ENCODE measurements at places on chromosomes 7 and 10.

DNA sequence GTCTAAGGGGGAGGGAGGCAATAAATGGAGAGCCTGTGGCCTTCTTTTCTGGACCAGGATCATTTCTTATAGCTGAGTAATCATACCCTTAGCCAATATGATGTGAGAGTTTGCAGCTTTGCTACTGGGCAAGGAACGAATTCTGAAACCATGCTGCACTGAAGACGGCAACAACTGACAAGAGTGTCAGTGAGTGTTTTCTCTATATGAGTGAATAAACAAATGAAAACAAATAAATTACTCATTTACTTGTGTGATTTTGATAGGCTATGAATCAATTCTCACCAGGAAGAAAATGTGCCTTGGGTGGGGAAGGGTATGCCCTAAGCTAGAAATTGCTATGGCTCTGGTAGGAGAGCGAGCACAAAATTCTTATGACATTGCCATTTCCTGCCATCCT lies 79.4 kb upstream of the LRRN3 start:
- DNase-seq, result peak; percentile 23

- no peak for DNase-seq
Measured at GRCh38 chr10:101839416-101840063, 4.1 kb downstream of the KCNIP2 start.

- DNase-seq, result no peak
Measured at GRCh38 chr7:15330943-15331342, 230.9 kb downstream of the AGMO start.

- DNase-seq, result no peak
Measured at GRCh38 chr7:132641238-132641637, 65.0 kb upstream of the PLXNA4 start.

- DNase-seq, result no peak
Measured at GRCh38 chr10:84152769-84153168, 13.5 kb downstream of the GHITM start.

- no peak for DNase-seq
Measured at GRCh38 chr7:65839846-65840245, 33.0 kb upstream of the VKORC1L1 start.

- DNase-seq, result no peak
Measured at GRCh38 chr7:124497176-124497575, 268.4 kb downstream of the GPR37 start.

DNA sequence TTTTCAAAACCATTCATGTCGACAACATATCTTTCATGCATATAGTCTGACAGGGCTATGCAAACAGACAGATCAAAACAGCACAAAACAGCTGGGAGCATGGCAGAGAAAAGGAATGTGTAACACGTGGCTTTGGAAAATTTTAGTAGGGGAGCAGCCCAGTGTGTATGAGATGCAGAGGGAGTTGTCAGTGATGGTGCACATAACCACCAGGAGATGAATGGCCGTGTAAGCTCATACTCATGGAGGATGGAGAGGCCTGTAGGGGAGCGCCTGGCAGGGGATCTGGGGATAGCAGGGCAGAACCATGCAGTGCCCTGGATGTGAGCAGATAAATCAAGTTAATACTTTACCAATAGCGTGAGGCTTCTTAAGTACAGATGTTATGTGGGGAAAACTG lies 45.7 kb downstream of the RHOBTB1 start:
- DNase-seq, result peak; percentile 34

DNA sequence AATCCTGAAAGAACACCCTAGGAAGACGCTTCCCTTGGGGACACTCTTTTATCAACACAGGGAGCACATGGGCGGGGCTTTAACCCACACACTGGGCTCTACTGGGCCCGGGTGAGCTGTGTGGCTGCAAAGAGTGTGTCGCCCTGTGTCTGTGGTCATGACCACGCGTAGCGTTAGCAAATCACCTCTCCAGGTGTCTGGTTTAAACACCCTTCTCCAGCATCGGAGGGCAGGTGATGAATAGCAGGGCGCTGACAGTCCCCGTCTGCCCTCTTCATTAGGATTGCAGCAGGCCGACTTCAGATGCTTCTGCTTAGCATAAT lies 127.7 kb downstream of the ADARB2 start:
- no peak for DNase-seq

DNA sequence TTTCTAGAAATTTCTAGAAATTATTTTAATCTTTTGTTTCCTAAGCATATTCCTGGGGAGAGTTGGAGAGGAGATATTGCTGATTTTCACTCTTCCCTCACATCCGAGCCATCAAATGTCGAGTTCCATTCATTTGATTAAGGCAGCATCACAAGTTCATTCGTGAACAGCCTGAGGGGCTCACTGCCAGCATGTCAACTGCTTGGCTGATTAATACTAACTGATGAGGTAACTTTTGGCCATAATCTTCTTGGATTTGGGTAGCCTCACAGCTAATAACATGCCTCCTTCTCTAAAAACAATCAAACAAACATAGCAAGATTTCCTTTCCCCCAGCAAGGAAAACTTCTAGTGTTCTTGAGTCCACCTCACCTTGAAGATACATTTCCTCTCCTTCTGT lies 87.1 kb upstream of the AFAP1L2 start:
- no peak for DNase-seq

- DNase-seq, result no peak
Measured at GRCh38 chr7:105027176-105027853, 13.3 kb downstream of the KMT2E start.

DNA sequence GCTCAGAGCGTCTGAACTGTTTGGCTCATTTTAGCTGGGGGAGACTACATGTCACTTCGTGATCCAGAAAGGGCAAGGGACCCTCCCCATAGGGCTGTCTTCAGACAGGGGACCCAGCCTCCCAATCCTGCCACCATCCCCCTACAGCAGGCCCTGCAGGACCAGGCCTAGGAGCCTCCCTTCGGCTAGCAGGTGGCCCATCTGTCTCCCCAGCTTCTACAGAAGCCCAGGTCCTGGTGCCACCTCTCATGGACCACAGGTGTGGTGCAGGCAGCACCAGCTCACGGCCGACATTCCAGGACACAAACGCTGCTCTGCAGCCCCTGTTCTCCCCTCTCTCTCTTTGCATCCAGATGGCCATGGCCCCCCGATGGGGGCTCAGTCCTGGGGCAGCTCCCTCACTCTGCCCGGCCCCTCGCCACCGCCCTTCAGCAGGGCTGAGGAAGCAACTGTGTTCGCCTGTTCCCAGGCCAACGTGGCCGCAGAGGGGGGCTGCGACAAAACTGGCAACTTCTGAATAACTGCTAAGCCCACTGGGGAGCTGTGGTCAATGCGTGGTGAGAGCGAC lies 10.3 kb downstream of the TECPR1 start:
- DNase-seq, result no peak

- DNase-seq, result no peak
Measured at GRCh38 chr10:55630491-55631056, 730.5 kb downstream of the ZWINT start.

- DNase-seq, result no peak
Measured at GRCh38 chr10:96271016-96271815, at the start of gene BLNK. Gene BLNK (minus strand): TSS chr10:96271569. CDS start chr10:96271398, 171 bp downstream.

GRCh38 chr10:128046953-128047290 lies 79.3 kb downstream of the MKI67 start:
- no peak for DNase-seq

GRCh38 chr7:98713165-98713810 lies 96.2 kb downstream of the NPTX2 start:
- peak; percentile 12 for DNase-seq

- peak; percentile 45 for DNase-seq
Measured at GRCh38 chr10:115141254-115141653, 48.1 kb downstream of the ATRNL1 start.

DNA sequence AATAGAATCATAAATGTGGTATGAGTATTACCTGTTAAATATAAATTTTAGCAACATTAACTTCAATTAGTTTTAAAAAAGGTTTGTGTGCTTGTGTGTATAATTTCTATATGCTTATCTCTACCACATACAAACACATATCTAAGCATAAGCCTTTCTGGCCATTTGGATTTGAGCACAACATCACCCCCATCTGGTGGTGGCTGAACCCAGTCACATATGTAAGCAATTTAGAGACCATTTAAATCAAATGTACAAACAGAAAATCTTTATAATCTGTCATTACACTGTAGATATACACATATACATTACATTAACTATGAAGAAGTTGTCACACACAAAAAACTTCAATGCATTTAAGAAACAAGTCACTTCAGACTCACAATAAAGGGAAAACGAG lies 31.7 kb downstream of the GPR22 start:
- peak; percentile 39 for DNase-seq

DNA sequence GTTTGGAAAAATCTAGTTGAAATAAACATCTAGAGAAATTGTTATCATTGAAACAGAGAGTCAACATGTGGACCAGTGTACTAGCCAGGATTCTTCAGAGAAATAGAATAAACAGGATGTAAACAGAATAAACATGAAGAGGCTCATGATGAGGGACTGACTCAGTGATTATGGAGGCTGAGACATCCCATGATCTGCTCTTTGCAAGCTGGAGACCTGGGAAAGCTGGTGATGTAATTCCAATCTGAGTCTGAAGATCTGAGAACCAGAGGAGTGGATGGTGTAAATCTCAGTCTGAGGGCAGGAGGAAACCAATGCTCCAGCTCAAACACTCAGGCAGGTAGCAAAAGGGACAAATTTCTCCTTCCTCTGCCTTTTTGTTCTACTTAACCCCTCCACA lies 62.9 kb upstream of the FAM180A start:
- no peak for DNase-seq

DNA sequence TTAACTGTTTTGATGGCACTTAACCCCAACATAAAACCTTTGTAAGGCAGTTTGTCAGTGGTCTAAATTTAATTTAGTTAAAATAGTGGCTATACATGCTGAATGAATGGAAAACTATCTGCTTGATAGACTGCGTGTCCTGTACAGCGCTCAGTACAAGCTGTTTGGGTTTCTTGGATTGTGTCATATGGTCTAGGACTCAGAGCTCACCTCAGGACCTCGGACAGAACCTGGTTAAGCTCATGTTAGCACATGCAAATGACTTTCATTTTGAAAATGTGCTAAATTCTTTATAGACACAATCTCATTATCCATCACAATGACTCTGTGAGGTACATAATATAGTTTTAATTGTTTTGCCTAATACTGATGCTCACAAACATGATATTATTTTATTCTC lies 55.7 kb upstream of the RELN start:
- no peak for DNase-seq

DNA sequence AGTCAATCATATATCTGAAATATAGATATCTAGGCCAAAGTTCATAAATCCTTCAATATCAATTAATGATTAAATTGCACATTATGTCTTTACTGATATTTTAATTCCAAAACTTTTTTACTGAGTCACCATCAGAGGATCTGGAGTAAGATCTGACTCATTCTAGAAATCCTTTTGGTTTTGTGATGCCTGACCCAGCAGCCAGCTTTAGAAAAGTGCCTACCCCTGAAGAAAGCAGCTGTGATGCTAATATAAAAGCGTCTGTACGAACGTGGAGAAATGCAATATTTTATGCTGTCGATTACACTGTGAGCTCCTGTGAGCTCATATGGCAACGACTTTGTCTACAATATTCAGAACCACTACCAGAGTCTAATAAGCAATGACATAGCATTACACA lies 142.5 kb upstream of the LRRTM3 start:
- DNase-seq, result peak; percentile 55

DNA sequence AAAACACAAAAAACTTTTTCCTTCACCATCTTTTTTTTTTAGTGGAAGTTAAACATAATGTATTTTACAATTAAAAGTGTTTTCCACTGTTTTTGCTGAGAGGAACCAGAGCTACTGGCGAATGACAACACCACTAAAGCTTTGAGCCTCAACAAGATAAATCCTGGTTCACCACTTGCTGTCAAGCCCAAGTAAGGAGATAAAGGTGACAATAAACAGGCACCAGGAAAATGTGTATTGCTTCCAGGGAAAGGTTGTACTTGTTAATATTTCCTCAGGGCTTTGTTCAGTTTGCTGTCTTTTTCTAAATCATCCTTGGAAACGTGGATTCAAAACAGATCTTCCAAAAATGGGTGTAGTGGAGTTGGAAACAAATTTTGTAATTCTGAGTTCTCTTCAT lies 109.9 kb upstream of the ANKRD30A start:
- DNase-seq, result no peak

- DNase-seq, result peak; percentile 30
Measured at GRCh38 chr10:68212721-68213352, 19.1 kb downstream of the ATOH7 start.

DNA sequence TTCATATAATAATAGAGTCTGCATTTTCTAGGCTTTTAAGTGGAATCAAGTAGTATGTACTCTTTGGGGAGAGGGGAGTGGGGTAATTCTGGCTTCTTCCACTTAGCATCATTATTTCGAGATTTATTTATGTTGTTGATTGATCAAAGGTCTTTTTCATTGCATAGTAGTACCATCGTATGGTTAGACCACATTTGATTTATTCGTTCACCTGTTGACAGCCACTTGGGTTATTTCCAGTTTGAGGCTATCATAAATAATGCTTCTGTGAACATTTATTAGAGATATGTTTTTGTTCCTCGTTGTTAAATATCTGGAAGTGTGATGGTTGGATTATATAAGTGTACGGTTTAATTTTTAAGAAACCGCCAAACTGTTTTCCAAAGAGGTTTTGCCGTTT lies 52.8 kb downstream of the AHCYL2 start:
- no peak for DNase-seq

DNA sequence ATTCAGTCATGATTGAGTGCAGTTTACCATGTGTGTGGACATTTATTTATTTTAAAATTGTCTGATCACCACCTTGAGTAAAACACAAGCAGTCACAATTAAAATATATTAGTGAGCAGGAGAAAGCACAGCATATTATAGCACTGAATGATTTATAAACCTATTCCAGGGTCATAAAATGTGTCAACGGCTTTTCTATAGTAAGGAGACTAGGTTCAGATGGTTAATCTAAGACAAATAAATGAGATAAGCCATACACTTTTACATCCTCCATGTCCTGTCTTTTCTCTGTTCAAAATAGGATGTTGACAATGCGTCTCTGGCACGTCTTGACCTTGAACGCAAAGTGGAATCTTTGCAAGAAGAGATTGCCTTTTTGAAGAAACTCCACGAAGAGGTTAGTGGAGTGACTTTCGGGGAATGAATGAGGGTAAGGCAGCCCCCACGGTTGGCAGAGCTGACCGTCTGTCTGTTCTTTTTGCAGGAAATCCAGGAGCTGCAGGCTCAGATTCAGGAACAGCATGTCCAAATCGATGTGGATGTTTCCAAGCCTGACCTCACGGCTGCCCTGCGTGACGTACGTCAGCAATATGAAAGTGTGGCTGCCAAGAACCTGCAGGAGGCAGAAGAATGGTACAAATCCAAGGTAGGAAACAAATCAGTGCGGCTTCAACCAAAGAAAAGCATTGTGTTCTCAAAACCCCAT lies 5.4 kb downstream of the VIM start:
- DNase-seq, result peak; percentile 64

GRCh38 chr7:48312151-48312550 lies 140.9 kb downstream of the ABCA13 start:
- DNase-seq, result no peak

GRCh38 chr10:129971381-129972144 lies 7.5 kb upstream of the EBF3 start:
- DNase-seq, result peak; percentile 51

- peak; percentile 46 for DNase-seq
Measured at GRCh38 chr10:55500931-55501559, 700.0 kb upstream of the PCDH15 start.

GRCh38 chr10:93186653-93187052 lies 113.0 kb downstream of the CYP26A1 start:
- DNase-seq, result no peak
